ENCODE measurements at places on chromosomes 12 and 14.
A peak's percentile ranks its signal among the peaks of the same experiment; 100 is the strongest.

DNA sequence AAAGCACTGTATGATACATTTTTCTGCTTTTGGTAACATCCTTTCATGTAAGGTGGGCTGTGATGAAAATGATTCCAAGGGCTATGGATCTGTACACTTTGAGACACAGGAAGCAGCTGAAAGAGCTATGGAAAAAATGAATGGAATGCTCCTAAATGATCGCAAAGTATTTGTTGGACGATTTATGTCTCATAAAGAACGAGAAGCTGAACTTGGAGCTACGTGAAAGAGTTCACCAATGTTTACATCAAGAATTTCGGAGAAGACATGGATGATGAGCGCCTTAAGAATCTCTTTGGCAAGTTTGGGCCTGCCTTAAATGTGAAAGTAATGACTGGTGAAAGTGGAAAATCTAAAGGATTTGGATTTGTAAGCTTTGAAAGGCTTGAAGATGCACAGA lies 22.1 kb upstream of the SRGAP1 start:
- DNase-seq, result no peak

DNA sequence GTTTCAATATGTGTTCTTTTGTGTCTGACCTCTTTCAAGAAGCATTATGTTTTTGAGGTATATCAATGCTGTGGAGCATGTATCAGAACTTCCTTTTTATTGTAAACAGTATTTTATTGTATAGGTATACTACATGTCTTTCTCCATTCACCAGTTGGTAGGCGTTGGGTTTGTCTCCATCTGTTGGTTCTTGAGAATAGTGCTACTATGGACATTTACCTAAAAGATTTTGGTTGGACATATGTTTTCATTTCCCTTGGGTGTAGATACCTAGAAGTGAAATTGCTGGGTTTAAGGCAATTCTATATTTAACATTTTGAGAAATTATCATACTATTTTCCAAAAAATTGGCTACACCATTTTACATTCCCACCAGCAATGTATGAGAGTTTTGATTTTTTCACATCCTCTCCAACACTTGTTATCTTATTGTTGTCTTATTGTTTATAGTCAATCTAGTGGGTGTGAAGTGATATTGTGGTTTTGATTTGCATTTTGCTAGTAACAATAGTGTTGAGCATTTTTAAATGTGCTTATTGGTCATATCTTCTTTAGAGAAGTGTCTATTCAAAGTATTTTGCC lies 409.2 kb downstream of the IPO8 start:
- no peak for DNase-seq

- no peak for DNase-seq
These were observed 590.5 kb upstream of the ATP2B1 start for GRCh38 chr12:90299121-90299520.

GRCh38 chr14:60002819-60003492 lies 83.0 kb downstream of the LRRC9 start:
- peak; percentile 66 for DNase-seq

- DNase-seq, result no peak
These were observed 169.4 kb upstream of the CNTN1 start for GRCh38 chr12:40522837-40523236.

All from mucosa of gallbladder (tissue), 1 donor.